Stimulated activated CD4-positive, alpha-beta T cell treated with anti-CD3 and anti-CD28 coated beads, Interleukin-15, amount 100 ng/mL, for 48 hours (primary cell): ENCODE measurements at places on chromosomes 4 and X.
A peak's percentile ranks its signal among the peaks of the same experiment; 100 is the strongest.

DNA sequence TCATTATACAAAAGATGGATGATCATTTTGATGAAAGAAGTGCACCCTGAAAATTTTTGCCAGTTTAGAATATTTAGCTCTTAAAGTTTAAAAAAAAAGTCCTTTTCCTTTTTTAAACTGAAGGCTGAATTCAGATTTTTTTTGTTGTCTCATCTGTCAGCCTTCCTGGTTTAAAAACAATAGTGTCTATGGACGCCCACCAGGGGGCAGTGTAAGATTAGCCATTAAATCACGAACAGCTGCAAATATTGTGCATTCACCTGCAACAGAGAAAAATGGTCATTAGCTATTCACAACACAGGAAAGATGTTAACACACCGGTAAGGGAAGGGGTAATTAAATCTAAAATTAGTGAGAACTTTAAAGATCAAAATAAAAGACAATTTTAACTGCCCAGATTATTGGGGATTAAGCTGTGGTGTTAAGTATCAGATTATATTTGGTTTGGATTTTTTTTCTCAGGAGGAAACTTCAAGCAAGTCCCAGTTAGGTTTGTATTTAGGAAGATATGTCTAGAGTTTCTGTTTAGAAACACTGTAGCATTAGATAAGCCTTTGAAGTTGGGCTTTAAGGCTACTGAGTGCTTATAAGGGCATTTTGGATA is 4.4 kb upstream of the CXorf38 start:
- DNase-seq, result peak; percentile 67

DNA sequence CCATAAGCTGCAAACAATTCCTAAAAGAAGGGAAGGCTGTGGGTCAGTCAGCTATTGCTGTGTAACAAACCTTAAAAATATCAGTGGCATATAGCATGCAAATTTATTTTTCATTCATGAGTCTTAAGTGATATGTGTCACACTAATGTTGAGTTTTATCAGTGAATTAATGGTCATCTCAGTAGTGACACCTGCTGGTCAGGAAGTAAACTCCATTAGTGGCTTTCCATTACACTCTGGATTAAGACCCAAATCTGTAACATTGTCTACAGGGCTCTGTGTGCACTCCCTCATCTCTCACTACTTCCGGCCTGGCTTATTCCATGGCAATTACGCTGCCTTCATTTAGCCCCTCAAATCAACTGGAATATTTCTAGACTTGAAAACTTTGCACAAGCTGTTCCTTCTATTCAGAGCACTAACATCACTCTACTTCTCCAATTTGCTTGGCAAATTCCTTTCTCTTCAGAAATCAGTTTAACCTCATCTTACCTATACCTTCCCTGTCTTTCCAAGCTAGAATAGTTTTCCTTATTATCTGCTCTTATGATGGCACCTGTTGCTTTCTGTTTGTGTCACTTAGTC is 217.3 kb upstream of the TAPT1 start:
- no peak for DNase-seq

- DNase-seq, result no peak
Measured at GRCh38 chr4:182432819-182433218, 189.6 kb downstream of the TENM3 start.

DNA sequence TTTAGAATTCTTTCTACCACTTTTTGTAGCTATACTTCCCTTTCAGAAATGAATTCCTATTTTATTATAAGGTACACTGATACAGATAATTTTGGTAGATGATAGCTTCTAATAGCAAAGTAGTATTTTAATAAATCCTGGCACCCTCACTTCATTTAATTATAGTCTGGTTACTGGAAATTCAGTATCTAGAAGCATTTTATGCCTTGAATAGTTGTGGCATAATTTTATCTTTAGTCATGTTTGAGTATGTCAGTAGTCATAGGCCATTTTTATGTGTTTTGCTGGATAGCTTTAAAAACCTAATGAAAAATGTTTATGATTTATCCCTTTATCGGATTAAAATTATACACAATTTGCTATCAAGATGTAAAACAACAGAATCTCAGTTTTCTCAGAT is 92.3 kb downstream of the DIAPH2 start:
- DNase-seq, result no peak

- DNase-seq, result no peak
Measured at GRCh38 chr4:71277353-71277752, 61.5 kb upstream of the SLC4A4 start.

- DNase-seq, result no peak
Measured at GRCh38 chr4:40719008-40719623, 30.6 kb upstream of the NSUN7 start.

GRCh38 chrX:122868631-122869030 is 315.4 kb upstream of the GRIA3 start:
- DNase-seq, result no peak

- no peak for DNase-seq
Measured at GRCh38 chrX:52261125-52261462, 76.4 kb downstream of the MAGED4 start.

DNA sequence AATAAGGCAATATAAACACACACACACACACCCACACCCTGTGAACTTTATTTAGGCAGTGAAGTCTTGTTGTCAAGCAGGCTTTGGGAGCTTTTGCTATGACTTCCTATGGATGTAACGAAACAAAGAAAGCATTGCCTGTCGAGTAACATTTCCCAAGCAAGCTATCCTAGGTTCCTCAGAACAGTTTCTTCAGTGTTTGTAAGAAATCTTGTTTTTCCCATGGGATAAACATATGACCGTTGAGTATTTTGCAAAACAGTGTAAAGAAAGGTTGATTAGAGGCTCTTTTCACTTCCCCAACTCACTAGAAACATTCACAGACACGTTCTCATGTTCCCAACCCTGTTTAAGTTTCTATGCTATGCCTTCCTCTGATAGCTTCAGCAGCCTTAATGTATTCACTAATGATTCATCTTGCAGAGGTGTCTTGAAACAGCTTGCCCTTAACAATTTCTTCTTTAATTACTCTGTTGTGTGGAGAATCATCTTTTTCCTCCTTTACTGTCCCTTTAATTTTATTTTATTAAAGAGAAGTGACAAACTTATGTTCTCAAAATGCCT is 1947.1 kb upstream of the TENM3 start:
- no peak for DNase-seq

DNA sequence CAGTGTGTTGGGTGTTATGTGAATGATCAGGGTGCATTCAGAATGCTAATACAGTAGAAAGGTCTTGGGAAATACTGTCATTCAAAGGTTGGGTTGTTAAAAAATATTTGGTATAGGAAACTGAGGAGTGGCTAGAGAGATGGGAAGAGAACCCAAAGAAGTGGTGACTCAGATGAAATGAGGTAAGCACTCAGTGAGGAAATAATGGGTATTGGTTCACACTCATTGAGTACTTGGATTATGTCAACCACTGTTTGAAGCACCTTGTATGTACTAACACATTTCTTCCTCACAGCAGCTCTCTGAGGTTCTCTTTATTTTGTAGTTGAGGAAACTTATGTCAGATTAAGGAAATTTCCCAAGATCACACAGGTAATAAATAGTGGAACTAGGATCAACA is 40.8 kb upstream of the NUDT6 start:
- no peak for DNase-seq

DNA sequence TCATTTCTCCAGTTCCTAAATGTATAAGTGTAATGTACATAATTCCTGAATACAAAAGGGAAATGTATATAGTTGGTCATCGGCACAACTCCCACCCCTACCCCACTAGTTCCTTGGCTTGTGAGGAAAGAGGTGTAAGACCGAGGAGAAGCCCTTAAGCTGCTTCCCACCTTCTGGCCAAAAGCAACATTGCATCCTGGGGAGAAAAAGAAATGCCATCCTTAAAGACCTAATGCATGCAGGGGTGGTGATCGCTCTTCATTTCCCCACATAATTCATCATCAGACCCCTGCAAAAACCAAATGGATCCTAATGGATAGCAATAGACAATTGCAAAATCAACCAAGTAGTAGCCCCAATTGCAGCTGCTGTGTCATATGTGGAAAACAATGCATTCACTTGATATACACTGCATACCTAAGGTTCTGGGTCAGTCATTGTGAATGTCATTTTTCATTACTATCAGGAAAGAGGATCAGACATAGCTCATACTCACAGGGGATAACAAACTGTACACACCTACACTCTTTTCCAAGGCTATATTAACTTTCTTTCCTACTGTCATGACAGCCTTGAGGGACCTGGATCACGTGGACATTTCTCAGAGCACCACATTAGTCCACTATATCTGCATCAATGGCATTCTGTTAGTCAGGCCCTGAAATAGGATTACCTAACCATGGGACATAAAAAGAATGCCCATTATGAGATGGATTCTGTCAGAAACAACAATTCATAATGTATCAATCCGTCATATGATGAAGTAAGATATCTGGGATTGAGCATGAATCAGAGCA is 31.7 kb upstream of the NFXL1 start:
- no peak for DNase-seq

DNA sequence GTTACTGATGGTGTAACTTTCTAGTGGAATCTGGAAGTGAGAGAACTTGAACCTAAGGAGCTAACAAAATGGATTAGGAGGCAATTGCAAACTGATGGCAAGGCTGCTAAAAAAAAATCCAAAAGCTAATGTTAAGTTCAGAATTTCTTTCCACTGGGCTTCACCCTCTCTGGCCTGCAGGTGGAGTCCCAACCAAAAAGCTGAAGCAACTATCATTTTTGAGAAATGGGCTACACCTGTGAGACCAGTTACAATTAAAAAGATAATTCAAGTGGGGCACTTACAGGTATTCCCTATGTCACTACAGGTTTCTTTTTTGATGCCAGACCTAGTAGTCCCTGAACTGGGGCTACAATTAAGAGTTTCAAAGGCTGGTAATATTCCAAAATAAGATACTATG is 142.1 kb upstream of the FTHL17 start:
- DNase-seq, result no peak

DNA sequence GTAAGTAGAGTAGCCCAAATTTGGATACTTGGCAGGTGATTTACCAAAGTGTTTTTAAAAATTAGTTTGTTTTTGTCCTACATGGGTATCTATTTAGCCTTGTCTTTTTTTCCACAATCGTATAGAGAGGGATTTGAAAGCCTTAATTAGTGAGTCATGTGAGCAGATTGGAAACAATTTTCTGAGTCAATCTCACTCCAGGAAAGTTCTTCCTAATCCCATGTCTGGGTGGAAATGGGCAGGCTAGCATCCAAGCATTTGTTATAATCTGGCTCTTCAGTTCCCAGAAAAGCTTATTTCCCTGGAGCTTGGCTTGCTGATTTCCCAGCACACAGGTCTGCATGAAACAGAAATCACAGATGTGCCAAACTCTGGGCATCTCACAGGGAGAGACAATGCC is 426.9 kb upstream of the BOD1L1 start:
- DNase-seq, result no peak

DNA sequence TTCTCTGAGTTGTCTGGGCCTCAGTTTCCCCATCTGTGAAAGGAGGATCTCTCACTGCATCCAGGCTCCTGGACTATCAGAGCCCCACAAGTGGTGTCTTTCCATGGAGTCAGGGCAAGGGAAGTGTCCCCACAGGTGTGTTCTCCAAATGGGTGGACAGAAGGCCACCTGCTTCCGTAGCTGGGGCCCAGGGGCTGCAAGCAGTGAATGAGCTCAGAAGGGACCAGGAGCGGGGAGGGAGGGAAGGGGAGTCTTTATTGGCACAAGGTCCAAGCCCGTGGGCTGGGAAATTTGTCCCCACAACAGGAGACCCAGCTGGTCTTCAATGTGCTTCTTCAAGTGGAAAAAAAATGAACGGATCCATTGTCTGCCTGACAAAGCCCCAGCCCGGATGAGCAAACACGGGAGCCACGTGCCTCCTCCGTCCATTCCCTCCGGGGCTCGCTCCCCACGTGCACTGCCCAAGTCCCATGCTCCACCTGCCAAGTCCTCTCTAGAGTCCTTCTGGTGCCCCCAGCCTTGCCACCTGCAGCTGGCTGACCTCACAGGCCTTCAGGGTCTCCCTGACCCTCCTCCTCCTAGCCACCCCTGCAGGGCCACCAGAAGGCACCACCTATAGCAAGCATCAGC is 72.0 kb downstream of the JAKMIP1 start:
- DNase-seq, result no peak

GRCh38 chrX:155216940-155217440 is 730 bp downstream of the VBP1 start:
- DNase-seq, result no peak

- no peak for DNase-seq
Measured at GRCh38 chr4:72555377-72555831, 13.6 kb downstream of the ADAMTS3 start.

GRCh38 chrX:17964871-17965270 is 103.8 kb upstream of the RAI2 start:
- no peak for DNase-seq

- DNase-seq, result no peak
Measured at GRCh38 chr4:144501231-144501780, 144.7 kb upstream of the HHIP start.

DNA sequence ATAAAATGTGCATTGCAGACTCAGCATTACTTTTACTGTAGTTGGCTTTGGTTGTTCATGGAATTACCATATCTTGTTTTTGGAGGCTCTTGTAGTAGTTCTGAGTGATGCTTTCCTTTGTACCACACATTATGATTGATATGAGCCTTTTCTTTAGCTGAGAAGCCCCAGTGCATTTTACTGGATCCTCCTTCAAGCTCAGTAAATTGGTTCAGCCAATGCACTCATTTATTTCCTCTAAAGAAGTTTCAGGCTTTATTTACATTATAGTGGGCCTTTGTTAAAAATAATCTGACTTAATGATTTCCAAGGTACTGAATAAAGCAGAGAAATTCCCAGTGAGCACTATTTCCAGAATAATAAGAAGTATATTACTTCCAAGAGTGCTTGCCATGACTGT is 21.8 kb downstream of the UPRT start:
- no peak for DNase-seq

- DNase-seq, result no peak
Measured at GRCh38 chr4:146640021-146640464, 1.4 kb downstream of the POU4F2 start.

DNA sequence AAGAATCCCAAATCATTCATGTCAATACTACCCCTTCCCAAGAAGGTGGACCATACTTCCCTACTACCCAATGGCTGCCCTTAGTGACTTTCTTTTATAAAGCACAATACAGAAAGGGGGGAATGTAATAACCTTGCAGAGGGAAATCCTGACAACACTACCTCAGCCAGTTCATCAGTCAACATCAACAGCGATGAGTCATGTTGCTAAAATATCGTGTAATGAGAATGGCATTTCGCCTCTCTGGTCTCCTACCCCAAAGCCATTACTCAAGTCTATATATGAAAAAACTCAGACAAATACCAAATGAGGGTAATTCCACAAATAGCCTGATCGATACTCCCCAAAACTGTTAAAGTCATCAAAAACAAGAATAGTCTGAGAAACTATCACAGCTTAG is 3.3 kb upstream of the MAGEA8 start:
- DNase-seq, result no peak

DNA sequence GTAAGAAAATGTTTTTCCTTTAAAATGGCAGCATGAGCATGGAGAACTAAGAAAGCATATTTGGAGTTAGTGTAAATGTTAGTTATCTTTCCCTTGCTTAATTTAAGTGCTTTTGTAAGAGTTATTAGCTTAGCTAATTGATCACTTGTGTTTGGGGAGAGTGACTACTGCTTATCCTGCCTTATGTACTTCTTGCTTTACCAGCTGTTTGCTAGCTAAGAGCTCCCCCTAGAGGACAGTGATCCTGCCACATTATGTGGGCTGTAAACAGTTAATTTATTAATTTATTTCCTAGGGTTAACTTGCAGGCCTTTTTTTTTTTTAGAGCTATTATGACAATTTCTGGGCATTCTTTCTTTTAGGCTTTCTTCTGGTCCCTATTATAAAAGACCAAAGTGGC is 435.8 kb downstream of the MAGEB5 start:
- DNase-seq, result no peak
